ENCODE measurements at places on chromosomes 4 and X.
A peak's percentile ranks its signal among the peaks of the same experiment; 100 is the strongest.

- DNase-seq: no peak
Measured at GRCh38 chr4:9849538-9849920, 68.1 kb downstream of the DRD5 start.

DNA sequence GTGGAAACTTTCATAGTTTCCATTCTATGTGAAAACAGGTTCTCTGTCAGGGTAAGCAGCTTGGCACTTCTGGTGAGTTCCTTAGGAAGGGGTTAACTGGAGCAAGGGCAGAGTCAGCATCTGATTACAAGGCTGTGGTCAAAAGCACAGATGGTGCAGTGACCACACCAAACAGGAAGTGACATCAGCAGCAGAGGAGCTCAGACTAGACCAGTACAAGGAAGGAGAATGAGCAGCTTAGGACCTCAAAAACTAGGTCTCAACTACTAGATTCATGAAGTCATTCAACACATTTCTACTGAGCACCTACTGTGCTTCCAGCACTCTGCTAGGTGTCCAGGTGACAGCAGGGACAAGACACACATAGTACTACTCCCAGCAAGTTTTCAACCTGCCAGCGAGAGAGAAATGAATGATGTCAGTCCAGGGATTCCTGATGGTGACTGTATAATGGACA, 130.2 kb downstream of the AMELX start:
- no peak for DNase-seq

- no peak for DNase-seq
Measured at GRCh38 chr4:176631611-176632010, 161.1 kb downstream of the VEGFC start.

DNA sequence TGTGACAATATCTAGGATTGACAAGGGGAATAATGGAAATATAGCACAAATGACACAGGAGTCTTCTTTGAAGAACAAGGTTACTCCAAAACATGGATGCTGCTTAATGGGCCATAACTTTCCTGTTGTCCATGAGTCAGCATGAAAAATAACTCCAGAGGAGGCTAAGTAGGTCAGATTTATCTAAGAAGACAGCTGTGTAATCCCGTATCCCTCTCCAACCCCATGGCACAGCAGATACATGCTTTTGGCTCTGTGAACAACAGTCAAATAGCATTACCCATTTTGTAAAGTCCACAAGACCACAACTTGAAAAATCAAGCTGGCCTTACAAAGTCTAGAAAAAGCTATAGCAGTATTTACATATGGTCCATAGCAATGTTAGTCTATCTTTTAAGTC, 2.1 kb upstream of the TMEM131L start:
- no peak for DNase-seq

DNA sequence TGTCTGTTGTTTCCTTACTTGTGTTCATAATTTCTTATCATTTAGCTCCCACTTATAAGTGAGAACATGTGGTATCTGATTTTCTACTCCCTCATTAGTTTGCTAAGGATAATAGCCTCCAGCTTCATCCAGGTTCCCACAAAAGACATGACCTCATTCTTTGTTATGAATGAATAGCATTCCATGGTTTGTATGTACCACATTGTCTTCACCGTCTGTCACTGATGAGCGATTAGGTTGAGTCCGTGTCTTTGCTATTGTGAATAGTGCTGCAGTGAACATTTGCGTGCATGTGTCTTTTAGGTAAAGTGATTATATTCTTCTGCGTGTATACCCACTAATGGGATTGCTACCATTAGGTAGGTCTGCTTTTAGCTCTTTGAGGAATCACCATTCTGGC, 624.3 kb upstream of the EPHA5 start:
- DNase-seq: no peak

GRCh38 chr4:135186002-135186401, 984.4 kb upstream of the PABPC4L start:
- DNase-seq: no peak

GRCh38 chr4:71729856-71730255, 54.0 kb downstream of the GC start:
- DNase-seq: no peak

GRCh38 chrX:45515262-45516215, 314.9 kb upstream of the DIPK2B start:
- DNase-seq: no peak

DNA sequence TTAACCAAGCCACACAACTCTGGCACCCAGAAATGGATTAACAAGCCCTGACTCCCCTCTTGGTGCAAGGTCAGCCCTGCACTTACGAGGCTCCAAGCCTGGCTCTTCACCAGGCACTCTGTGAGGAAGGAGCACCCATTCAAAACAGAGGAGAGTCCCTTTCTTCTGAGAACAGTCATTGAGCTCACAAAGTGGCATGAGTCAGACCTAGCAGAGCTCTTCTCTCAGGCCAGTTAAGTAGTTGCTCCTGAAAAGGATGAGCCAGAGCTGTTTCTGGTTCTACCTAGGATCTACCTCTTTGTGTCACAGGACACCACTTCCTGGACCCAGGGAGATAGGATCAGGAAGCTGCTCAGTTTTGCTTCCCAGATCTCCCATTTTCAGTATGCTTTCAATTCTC, 48.2 kb downstream of the EVC2 start:
- DNase-seq: no peak

- DNase-seq: no peak
Measured at GRCh38 chr4:738781-739280, 33.2 kb downstream of the PCGF3 start.

DNA sequence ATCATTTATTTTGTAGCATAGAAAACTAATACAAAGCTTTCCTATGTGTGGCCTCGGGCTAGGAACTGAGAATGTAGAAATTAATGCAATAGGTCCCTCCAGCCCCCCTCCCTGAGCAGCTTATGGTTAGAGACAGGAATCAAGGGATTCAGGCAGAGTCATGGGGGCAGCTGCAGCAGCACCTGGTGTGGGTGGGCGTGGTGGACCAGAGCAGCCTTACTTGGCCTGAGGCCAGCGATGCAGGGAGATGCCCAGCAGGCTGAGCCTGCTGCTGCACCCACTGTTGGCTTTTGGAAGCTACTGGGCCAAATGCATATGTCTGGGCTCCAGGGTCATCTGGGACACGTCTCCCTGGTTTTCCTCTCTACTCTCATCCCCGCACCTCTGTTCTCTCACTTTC, 74.0 kb downstream of the STK32B start:
- DNase-seq: no peak

DNA sequence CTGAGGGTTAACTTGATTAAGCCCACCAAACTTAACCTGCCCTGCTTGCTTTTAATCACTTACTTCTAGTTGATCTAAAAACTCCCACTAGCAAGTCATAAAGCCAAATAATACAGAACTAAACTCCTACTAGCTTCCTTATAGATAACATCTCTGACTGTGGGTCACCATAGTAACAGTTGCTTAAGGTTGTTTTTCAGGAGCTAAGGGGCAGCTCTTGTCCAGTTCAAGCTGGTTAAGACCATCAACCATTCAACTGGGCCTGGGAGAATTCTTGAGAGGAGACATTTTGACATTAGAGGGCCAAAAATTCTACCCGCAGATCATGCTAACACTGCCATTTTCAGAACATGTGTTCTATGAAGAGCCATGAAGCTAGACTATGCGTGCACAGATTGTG, 67.0 kb downstream of the UCHL1 start:
- no peak for DNase-seq

DNA sequence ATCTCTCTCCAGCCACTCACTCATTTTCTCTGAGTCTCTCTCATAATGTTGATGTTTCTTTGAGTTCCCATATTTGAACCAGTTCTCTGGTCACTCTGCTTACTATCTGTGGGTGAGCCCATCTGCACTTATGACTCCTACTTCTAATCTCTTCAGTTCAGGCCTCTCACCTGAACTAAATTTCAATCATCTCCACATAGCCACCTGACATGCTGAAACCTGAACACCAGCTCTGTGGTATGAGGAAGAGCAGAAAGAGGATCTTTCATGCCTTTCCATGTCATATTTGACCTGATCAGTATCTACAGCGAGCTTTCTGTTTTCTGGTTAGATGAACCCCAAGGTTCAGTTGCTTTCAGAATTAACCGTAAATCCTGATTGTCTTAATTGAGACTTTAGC, 122.2 kb upstream of the ESX1 start:
- DNase-seq: no peak

GRCh38 chrX:24561121-24561520, 86.0 kb downstream of the PCYT1B start:
- DNase-seq: no peak

DNA sequence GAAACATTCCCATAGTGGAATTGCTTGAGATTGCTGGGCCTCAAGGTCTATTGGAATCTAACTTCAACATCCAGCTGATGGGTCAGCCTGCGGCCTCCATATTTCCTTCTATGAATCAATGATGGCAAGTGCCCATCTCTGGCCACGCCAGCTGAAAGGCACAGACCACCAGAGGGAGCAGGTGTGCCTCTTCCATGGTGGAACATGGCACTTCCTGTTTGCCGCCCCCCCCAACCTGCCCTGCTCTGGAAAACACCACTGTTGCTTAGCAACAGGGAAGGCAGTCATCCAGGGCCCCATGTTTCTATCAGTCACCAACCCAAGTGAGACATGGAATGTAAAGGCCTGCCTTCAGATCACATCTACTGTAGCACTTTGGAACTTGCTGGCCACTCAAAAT, 11.6 kb downstream of the PAGE4 start:
- DNase-seq: peak; percentile 8

DNA sequence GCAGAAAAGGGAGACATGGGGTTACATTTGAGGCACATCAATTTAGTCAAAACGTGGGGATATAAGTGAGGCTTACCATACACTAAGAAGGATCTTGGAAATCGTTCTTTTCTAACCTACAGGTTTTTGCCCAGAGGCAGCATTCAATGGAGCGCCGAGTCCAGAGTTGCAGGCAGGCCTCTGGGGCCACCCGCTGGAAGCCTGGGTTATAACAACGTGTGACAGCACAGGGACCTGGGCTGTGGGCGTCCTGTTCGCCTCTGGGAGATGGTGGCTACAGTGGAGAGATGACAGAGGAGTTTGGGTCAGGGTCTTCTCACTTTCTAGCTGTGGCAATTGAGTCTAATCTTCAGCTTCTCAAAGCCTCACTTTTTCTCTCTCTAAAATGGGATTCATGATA, 53.9 kb downstream of the ENPP6 start:
- DNase-seq: no peak
